Activated T-helper 2 cell treated with anti-CD3 and anti-CD28 coated beads, Interferon-gamma antibody, Interleukin-2, Interleukin-4, amounts not matched to agents 10 μg/mL and 5 μg/mL and 100 μg/mL, durations not matched to agents 14 hours and 24 hours and 36 hours (primary cell): ENCODE measurements at places on chromosomes 7 and 10. TPM values are rescaled to one million over a fixed set of nuclear protein-coding genes. Genes with fewer than 3 reads are reported as not detected.

- no peak for DNase-seq
These were observed 894 bp downstream of the ATXN7L1 start for GRCh38 chr7:105875505-105875904.

DNA sequence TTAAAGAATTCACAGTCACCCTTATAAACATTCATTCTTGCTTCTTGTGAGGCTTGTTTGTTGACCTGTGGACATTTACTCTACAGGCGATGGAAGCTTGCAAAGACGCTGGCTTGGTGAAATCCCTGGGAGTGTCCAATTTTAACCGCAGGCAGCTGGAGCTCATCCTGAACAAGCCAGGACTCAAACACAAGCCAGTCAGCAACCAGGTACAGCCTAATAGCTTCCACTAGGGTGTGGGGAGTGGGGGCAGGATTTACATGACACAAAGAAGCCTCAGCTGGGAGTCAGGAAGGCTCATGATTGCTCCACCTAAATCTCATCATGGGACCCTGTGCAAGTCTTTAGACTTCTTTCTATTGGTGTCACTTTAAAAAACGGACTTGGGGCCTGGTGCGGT is 29.0 kb downstream of the AKR1D1 start:
- DNase-seq = no peak

DNA sequence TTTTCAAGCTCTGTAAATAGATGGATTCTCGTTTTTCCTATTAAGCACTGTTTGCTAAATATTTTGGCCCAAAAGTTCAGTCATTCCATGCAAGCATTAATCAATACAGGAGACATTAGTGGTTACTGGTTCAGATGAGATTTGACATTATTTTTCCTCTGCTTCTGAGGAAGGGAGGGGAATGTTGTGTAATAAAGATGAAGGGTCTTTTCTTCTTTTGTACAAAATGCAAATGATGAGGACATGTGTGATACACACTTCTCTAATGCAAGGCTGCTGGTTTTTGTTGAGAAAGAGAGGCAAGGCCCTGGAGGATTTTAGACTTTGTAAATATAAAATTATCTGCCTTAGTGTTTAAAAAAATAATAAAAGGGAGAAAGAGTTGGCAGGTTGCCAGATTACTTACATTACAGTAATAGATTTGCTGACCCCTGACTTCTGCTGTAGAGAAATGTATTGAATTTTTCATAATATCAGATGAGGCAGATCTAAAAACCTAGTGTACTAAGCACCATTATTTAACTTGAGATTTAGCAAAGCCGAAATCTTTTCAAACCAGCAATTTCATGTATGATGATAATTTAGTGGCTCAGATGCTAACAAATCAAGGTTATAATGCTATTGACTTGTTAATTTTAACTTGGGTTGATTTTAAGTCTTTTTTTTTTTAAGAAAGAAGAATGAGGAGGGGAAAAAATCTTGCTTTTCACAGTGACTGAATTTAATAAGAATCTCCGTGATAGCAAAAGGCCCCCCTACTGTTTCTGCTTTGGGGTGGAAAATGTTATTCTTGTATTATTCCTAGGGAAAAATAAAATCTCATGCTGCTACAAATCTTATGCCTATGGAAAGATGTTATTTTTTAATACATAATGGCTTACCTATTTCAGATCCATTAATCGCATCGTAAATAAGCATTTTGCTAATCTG is 180.1 kb downstream of the ARID5B start:
- DNase-seq = no peak

DNA sequence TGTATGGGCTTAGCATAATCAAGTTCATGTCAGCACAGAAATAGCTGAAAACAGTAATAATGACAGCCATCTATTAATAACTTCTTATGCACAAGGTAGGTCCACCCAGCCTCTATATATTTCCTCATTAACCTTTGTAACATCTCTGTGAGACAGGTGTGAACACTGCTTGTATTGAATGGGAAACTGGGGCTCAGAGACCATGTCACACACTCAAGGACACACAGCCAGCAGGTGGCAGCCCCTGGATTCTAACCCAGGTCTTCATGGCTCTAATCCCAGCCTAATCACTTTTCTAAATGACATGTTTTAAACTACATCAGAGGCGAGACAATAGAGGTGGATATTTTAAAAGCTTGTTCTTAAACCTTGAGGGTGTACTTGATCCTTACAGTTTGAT is 591.4 kb downstream of the PARD3 start:
- DNase-seq = no peak

DNA sequence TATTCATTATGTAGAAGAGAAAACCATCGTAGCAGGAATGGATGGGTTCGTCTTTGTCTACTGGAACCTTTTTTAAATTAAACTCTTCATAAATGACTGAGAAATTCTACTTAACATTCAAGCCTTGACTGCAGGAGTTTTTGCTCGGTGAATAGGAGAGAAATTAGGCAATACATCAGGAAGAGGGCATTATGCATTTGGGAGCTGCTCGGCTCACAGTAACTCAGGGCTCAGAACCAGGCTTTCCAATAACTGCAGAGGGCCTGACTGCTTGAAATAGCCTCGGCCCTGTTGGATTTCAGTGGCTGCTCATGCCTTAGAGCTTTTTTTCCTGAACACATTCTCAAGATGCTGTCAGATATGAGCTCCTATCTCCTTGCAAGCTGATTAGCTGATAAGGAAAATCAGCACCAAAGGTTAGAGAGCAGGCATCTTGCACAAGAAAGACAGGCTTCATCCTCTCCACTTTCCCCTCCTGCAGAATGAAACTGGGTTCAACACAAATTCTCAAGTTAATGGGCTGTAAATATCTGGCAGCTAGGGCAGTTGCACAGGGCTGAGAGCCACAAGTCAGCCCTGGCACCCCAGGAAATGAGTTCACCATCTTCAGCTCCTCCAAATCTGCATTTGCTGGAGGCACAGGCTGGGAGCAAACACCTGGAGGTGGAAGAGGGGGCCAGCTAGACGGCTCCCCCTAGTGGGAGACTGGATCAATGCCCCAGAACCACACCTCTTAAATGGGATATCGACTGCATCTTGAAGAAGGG is 24.3 kb downstream of the TECTB start:
- peak; percentile 10 for DNase-seq

- DNase-seq = no peak
These were observed 119.9 kb downstream of the PLXNA4 start for GRCh38 chr7:132456418-132456817.

- no peak for DNase-seq
These were observed 3.2 kb upstream of the INSIG1 start for GRCh38 chr7:155294511-155294778.

TRIM73 gene
- total RNA-seq = 5.7 and 6.4 TPM in 2 replicates

- DNase-seq = no peak
These were observed 441 bp downstream of the CCDC186 start for GRCh38 chr10:114173603-114173920.

TAX1BP1 gene
- total RNA-seq = 90.6 and 97.1 TPM in 2 replicates

GRCh38 chr7:105316578-105317344 is 72.0 kb downstream of the SRPK2 start:
- no peak for DNase-seq
